Naive thymus-derived CD8-positive, alpha-beta T cell (primary cell): ENCODE measurements at places on chromosomes 2 and 18. TPM values are rescaled to one million over a fixed set of nuclear protein-coding genes. Genes with fewer than 3 reads are reported as not detected.

- no peak for DNase-seq
These were observed 5.4 kb downstream of the IL1R1 start for GRCh38 chr2:102147935-102148334.

EGR4 gene
- total RNA-seq, result not detected

DNA sequence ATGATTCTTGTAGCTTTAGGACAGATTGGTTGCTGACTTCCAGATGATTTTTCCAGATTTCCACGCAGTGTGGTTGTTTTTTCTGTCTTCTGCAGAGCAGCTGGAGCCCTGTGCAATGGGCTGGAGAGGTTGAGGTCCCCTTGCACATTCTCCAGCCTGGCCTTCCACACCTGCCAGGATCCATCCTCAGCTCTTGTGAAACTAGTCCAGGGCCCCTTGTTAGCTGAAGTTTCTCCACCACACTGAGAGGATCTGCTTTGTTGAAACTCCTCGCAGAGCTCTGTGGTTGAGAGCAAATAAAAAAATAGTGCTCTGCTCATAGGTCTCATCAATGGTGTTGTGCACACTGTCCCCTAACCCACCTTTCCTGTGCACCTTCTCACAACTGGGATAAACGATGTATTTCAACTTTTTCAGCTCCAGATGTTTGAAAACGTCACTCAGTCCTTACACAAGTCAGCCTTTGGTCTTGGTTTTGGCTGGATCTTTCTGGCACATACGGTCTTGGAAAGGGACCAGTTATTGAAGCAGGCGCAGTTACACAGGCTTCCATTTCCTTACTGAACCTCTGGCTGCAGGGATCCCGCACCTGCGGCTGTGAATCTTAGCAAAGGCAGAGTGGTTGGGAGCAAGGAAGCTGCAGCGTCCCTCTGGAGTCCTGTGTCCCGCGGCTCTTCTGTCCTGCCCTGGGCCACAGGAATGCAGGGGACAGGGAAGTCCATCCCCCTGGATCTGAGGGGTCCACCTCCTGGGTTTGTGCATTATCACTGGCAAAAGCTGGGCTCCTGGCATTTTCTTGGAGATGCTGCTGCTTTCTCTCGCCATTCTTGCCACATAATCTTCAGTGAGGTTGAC is 272.0 kb upstream of the DSEL start:
- DNase-seq, result no peak

DNA sequence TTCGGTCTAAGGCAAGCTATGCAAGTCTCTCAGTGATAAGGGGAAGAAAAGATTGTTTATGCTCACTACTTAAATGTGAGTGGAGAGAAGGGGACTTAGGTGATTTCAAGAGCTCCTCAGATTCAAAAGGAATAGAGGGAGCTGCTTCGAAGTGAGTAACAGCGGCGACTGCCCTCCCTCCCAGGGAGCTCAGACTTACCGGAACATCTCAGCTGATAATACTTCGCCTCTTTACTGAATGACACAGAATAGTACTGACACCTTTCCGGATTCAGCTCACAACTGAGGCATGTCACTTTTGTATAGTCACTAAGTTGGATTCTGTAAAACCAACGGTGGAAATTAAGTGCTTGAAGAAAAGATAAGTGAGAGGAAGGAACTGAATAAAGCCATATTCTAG is 55.5 kb downstream of the DPP4 start:
- DNase-seq, result no peak

- no peak for DNase-seq
These were observed 776 bp upstream of the SPEG start for GRCh38 chr2:219433666-219434467.

GPATCH11 gene
- total RNA-seq, result 15.3 TPM

DNA sequence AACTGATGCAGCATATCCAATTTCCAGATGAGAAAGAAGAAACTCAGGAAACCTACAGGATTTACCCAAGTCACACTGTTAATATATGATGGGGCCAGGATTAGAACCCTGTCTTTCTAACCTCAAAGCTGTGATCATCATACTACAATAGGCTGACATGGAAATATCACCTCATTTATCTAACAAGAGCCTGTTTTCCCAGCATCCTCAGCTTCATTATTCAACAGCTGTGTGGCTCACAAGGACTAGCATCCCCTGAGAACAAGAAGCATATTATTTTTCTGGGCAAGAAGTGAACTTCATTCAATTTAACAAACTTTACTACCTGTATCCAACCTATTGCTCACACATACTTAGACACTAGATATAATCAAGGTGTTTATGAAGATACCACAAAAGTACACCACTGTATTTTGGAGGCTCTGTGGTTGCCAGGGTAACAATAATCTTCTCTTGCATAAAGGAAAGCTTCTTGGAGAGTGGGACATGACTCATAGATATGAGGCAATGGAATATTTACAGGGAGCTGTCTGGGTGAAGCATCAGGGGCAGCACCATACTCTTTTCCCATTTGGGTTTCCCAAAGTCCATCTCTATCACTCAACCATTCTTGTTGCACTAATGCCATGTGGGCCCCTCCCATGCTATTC is 218.2 kb downstream of the RAD51AP2 start:
- DNase-seq, result no peak

GRCh38 chr18:74064510-74064909 is 83.1 kb downstream of the FBXO15 start:
- no peak for DNase-seq

- no peak for DNase-seq
These were observed 283.5 kb upstream of the HS6ST1 start for GRCh38 chr2:128602038-128602698.

DNA sequence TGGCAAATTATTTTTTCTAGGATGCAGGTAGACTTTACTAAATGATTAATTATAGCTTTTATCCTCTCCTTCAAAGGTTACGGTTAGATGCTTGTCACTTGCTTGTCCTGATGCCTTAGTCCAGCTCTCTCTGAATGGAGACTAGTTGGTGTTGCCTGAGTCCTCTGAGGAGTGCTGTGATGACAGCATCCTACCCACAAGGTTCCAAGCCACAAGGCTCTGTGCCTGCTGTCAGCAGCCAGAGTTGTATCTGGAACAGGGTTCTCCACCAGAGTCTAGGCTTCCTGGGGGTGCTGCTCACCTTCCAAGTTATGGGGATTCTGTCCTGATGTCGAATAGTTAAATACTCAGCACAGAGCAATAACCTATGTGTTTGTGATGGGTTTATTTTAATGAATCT is 125.7 kb downstream of the GALNT1 start:
- DNase-seq, result no peak

SH2D6 gene
- total RNA-seq, result 1.3 TPM

PHLPP1 gene
- total RNA-seq, result 9.4 TPM

DNA sequence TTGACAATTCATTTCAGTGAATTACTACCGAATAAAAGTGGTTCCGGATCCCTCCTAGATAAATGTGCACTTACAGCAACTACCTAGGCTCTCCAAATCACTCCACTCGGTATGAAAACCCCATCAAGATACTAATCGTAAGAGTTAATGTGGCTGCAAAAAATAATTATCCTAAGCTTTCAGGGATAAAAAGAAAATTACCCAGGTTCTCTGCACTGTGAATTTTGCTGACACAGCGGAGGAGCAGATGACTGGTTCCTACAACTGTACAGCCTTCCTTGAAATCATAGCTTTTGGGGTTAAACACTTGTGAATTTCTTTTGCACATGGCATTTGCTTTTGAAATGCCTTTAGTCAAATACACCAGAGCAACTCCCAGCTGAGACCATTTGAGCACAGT is 104.7 kb downstream of the CD226 start:
- DNase-seq, result no peak

- no peak for DNase-seq
These were observed 537.1 kb downstream of the EPHA4 start for GRCh38 chr2:221034973-221035372.

DNA sequence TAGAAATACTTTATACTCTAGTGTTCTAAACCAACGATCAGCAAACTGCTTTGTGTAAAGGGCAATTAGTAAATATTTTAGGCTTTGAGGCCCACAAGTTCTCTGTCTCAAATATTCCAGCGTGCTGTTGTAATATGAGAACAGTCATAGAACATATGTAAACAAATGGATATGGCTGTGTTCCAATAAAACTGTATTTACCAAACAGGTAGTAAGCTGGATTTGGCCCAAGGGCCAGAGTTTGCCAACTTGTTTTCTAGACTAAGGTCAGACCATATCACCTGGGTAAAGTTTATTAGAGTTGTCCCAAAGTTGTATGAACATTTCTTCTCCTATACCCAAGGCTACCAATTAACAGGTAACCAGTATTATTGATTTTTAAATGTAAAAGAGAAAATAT is 303.2 kb upstream of the MC4R start:
- DNase-seq, result no peak

DNA sequence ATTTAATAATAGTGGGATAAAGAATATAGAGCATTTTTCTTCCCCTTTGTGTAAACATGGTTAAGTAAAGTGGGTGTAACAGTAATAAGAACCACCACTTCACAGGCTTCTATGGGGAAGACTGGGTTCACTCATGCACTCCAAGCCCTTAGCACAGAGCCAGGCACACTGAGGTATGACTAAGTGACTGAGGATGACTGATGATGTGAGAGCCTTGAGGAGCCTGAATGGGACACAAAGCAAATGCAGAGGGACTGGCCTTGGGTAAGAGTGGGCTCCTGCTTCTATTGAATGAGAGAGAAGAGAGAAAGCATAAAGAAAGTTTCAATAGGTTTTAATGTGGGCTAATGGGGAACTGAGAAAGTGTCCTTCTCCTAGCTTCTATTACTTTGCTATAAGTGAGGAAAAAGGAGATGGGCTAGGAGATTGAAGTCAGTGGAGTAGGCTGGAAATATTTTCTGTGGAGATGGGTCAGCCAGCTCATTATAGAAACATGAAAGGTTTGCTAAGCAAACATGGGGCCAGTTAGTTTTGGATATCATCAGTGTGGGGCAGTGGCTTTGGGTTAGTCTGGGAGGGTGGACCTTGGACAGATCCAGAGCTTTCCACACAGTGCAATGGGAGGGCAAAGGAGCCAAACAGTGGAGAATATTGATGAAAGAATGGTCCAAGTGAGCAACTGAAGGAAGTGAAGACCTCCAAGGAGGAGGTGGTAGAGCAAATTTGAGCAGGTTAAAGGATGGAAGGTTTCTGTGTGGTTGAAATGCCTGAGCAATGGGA is 20.6 kb downstream of the IL1F10 start:
- DNase-seq, result no peak
